IMR-90 (cell line): ENCODE measurements at places on chromosomes 1 and 21. TPM values are rescaled to one million over a fixed set of nuclear protein-coding genes. Genes with fewer than 3 reads are reported as not detected.

- DNase-seq: no peak
Measured at GRCh38 chr1:12540580-12541273, 77.3 kb downstream of the DHRS3 start.

DNA sequence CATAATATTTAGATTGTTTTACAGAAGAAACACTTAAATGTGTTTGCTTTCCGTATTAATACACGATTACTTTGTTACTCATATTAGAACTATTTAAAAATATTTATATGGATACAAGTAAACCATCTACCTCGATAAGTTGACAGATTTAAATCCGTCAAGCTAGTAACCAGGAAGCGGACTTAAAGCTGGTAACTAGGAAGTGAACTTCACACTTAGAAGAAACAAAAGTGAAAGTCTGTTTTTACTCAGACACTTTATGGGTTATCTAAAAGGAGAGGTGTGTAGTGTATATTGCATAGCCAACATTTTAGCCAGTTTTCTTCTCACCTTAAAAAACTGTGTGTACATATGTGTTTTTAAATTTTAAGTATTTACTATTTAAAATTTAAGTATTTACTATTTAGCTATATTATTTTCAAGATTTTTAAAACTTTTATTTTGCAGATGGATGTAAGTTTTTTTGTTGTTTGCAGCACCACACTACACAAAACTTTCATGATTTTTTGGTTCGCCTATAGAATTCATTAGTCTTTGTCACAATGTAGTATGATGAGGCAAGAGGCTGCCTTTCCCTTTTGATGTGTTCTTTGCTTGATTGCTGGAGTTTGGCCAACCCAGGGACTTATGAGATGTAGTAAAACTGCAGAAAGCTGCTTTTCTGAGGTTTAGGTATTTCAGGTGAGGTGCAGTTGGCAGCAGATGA is 2.7 kb downstream of the USP25 start:
- DNase-seq: peak; percentile 51

DNA sequence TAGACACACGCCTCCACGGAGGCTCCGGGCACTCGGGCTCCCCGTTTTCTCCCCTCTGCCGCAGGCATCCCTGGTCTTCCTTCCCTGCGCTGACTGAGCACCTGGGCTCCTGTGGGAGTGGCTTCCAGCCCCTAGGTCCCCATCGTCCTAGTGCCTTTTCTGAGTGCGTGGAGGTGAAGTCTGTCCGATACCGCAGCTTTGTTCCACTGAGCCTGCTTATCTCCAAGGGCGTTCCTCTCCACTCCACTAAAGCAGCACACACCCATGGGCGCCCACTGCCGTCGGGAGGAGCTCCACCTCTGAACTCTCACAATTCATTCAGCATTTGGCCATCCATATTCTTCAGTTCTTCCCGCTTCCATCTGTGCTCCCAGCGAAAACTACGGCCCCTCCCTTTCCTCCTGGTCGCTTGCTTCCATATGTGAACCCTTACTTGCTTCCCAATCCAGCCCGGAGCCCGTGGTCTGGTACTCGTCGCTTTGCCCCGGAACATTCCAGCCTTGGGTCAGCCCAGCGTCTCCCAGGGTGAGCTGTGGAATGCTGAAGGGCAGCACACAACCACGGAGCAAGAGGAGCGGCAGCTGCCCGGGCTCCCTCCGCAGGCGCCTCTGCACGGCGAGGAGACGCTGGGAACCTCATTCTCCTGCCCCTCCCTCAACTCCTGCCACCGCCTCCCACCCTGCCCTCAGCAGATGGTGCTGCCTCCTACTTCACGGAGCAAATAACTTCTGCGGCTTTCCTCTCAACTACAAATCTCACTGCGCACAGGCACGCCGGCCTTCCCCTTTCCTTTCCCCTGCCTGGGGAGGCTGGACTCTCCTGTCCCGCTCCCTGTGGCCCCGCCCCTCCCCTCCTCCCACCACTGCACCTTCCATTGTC is 27.5 kb downstream of the ATP8B2 start:
- DNase-seq: peak; percentile 31

GRCh38 chr1:26788836-26789611 is 1.3 kb downstream of the PIGV start:
- DNase-seq: peak; percentile 83

GRCh38 chr1:88608139-88608943 is 75.7 kb upstream of the PKN2 start:
- peak; percentile 37 for DNase-seq

- no peak for DNase-seq
Measured at GRCh38 chr1:57217905-57218304, 206.0 kb downstream of the DAB1 start.

- DNase-seq: no peak
Measured at GRCh38 chr1:3954170-3955169, 54.4 kb upstream of the C1orf174 start.

DNA sequence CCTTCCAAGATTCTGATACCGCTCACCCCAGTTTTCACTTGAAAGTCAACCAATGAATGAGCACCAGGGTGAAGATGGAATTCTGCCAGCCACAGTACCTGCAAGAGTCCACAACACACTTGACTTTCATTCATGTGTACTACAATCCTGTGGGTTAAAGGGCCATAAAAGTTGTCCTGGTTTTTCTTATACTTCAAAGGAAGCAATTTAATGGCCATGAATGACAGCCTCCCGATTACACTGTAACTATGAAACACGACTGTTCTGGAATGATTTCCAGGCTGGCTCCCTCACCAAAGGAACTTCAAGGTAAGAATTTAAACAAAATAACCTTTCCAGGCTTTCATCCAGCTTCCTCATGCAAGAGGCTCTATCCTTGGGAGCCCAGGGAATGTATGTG is 502.8 kb downstream of the SMYD3 start:
- DNase-seq: no peak

- DNase-seq: peak; percentile 82
Measured at GRCh38 chr1:100710906-100711682, 8.4 kb upstream of the VCAM1 start.

- no peak for DNase-seq
Measured at GRCh38 chr1:5393603-5394002, 598.6 kb downstream of the NPHP4 start.

DNA sequence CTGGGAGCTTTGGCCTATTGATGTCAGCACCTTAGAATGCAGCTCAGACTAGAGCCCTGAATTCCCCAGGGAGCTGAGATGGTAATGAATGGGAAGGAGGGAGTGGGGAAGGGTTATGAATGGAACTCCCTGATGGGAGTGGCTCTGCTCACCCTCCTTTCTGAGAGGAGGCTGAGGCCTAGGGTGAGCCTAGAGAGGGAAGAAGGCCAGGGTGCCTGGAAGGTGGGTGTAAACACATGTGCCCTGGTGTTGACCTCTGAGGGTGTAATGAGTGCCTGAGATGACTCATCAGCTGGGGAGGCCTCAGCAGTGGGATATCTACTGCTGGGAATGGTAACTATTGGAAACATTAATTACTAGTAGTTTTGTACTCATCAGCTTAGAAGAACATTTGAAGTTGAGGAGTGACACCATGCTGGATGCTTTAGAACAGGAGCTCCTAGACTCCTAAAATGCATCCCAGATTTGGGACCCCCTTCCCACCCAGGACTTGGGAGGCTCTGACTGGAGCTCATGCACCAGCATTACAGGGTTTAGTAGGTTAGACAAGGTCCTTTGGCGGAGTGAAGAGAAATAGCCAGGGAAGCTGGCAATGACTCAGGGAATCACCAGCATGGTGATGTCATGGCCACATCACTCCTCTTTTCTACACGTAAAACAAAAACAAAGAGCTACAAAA is 16.0 kb upstream of the PIGV start:
- peak; percentile 99 for DNase-seq

- DNase-seq: no peak
Measured at GRCh38 chr1:30451532-30452125, 271.8 kb downstream of the MATN1 start.

GRCh38 chr1:217482356-217483102 is 148.4 kb downstream of the GPATCH2 start:
- peak; percentile 93 for DNase-seq

- DNase-seq: no peak
Measured at GRCh38 chr1:232452736-232453440, 177.0 kb downstream of the SIPA1L2 start.

GRCh38 chr1:110152133-110152785 is 2.0 kb downstream of the SLC6A17 start:
- DNase-seq: peak; percentile 74

DNA sequence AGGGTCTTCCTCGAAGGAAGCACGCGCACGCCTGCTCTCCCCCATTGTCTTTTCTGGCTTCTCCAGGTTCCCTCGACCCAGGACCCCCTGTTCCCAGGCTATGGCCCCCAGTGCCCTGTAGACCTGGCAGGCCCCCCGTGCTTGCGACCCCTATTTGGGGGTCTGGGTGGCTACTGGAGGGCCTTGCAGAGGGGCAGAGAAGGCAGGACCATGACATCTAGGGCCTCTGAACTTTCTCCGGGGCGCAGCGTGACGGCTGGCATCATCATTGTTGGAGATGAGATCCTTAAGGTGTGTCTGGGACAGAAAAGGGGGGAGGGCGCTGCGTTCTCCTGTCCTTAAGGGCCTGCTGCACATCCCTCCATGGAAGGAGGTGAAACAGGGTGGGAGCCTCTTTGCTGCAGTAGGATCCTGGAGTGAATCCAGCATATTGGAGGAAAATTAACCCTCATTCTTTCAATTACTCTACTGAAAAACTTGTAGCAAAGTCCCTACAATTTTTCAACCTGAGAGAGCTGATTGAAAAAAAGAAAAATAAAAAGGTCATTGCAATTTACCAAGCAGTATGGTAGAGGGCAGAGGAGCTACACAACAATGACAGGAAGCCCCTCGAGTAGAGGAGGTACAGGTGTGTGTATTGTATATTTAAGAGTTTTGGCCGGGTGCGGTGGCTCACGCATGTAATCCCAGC is 777 bp downstream of the FLAD1 start:
- no peak for DNase-seq

- DNase-seq: no peak
Measured at GRCh38 chr1:64826991-64827390, 82.1 kb downstream of the RAVER2 start.

DNA sequence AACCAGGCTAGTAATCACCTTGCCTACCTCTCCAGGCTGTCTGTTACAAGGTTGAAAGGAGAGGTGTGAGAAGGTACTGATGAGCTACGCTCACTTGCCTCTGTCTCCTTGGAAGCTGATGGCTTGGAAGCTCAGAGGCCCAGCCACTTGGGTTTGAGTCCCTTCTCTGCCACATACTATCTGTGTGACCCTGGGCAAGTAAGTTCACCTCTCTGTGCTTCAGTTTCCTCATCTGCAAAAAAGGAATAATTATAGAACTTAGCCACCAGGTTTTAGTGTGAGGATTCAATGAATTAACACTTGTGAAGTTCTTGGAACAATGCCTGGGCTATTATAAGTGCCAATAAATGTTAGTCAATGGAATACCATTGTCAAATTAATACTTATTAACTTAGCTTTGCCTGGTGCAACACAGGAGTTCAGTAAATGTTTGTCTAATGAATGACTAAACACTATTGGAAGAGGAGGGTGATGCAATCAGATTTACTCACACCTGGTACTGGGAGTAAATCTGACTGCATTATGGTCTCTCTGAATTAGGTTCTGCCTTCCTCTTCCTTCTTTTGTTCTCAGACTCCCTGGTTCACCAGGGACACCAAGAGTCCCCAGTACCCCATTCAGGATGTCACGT is 55.5 kb downstream of the TRABD2B start:
- no peak for DNase-seq

GRCh38 chr1:89975540-89976125 is 19.3 kb upstream of the ZNF326 start:
- DNase-seq: no peak

DNA sequence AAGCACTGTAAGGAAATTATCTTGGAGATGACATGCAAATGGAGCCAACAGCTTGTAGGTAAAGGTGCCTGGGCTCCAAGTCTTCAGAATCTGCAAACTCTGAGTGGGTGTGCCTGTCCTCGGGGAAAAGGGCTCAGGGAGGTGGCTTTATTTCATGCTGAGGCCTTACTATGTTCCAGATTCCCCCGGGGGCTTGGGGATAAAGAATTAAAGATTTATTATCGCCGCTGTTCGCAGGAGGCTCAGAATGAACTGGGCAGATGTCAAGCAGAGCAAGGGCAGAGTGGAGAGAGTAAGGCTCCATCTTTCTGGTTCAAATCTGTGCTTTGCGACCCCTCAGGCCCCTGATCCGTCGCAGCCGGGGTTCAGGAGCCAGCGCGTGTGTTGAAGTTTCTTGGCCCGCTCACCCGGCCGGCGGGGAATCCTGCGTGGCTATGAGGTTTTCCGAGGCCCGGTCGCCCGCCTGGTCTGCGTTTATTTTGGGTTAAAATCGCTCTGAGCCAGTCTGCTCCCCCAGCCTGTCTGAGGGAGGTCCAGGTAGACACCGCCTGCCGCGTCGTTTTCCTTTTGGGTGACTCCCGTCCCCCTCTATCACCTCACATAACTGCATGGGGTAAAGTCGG is 19.5 kb downstream of the RHOU start:
- DNase-seq: no peak

DNA sequence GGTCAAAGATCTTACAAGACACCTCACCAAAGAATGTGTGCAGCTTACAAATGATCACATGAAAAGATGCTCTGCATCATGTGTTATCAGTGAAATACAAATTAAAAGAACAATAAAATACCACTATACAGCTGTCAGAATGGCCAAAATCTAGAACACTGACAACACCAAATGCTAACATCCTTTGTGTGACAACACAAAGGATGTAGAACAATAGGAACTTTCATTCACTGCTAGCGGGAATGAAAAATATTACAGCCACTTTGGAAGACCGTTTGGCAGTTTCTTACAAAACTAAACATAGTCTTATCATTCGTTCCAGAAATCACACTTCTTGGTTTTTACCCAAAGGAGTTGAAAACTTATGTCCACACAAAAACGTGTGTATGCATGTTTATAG is 20.6 kb upstream of the SELP start:
- no peak for DNase-seq

GRCh38 chr21:15276243-15276642 is 211.4 kb upstream of the NRIP1 start:
- DNase-seq: no peak

GRCh38 chr1:32142446-32143301 is 34.8 kb downstream of the KPNA6 start:
- DNase-seq: peak; percentile 88

DNA sequence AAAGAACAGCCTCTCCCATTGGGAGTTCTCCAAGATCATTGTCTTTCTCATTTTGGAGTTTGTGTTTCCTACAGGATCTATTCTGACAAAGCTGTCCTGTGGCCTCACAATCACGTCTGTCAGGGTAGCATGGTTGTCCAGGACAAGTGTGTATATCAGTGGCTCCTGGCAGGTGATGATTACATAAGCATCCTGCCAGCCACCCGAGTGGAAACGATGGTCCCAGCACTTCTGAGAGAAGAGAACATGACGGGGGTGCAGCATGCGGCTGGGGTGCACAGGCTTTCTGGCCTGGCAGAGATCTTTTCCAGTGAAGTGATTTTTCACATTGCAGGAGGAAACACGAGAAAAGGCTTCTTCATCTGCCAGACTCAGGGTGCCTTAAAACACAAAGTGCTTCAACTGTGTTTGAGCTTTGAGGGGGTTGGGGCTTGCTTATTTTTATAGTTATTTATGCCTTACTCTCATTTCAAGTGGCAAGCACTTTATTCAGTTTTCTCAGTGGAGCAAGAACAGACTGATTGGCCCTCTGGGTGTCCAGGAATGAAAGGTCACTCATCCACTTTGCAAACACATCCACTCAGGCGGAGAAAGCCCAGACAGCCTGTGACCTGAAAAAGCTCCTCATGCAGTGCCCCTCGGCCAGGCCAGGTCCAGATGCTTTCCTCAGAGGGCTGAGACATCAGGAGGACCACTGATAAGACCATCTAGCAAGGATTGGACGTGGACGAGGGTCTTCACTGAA is 186.0 kb downstream of the DUSP10 start:
- DNase-seq: no peak

The C1orf56 gene
- 0.54 and 0.83 TPM in 2 replicates for total RNA-seq

The CRP gene
- total RNA-seq: not detected in 2 replicates

The IFNLR1 gene
- total RNA-seq: not detected in 2 replicates

The PRDM2 gene
- 3.4 and 4.7 TPM in 2 replicates for total RNA-seq

The THEM5 gene
- not detected in 2 replicates for total RNA-seq

The IL22RA1 gene
- total RNA-seq: not detected in 2 replicates
